Kidney tubule cell (primary cell): ENCODE measurements at places on chromosomes 13 and 19.

- DNase-seq = no peak
Measured at GRCh38 chr13:32086791-32087441, 55.3 kb downstream of the FRY start.

GRCh38 chr19:8585894-8586750 lies 8.9 kb upstream of the MYO1F start:
- no peak for DNase-seq

GRCh38 chr19:41302624-41303351 lies 7.2 kb upstream of the CCDC97 start:
- no peak for DNase-seq

DNA sequence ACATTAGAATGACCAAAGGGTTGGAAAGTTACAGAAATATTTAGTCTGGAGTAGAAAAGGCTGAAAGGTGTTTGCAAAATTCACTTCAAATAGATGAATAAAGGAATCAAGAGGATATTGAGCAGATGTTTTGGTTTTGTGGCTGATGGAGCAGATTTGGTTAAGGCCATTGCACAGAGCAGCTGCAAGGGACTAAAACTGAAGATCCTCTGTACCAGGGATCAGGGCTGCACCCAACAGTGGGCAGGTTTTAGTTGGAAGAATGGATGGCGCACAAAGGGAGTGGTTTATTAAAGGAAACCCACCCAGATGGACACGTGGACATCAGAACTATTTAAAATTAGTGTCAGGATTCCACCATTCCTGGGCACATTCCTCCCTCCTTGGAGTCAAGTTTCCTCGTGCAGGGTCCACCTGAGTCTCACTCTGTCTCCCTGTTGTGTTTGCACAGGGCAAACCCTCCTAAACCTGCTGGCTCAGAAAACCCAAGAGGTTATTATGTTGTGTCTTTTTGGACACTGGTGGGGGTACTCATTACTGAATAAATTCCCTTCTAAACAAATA lies 9.2 kb upstream of the UBAC2 start:
- no peak for DNase-seq

GRCh38 chr13:107612376-107612775 lies 603.0 kb downstream of the LIG4 start:
- DNase-seq = no peak
